ENCODE measurements at places on chromosomes 4 and X.

- peaks cover 3% of the 10 kb centered on the region for H3K27me3 ChIP-seq
- no peak overlapping the region for H3K27ac ChIP-seq
- DNase-seq, result no peak
- H3K36me3 ChIP-seq, result no peaks in the 10 kb centered on the region
- no peaks in the 10 kb centered on the region for H3K4me1 ChIP-seq
These were observed 38.7 kb downstream of the SLC4A4 start for GRCh38 chr4:71377561-71377960.

DNA sequence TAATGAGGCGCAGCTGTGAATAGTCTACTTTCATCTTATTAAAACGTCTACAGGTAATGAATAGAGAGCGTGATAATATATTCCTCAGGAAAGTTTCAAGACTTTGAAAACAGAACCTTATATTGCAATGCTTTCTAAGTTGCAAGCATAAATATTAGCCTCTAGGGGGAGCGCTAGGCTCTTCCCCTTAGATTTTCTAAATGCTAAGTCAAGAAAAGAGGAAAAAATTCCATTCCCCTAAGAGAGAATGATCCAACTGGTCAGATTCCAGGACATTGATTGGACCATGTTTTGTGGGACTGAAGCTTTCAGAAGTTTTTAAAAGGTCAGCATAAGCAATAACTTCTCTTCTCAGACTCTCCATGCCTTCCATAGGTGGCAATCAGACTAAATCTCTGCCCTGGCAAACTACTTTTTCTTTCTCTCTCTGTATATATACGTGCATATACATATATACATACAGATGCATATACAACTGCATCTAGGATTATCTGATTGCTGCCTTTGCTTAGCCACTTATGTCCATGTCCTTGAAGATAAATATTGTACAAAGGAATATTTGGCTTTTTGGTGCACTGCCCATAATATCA, 492.9 kb downstream of the INPP4B start:
- H3K36me3 ChIP-seq, result peaks cover 4% of the 10 kb centered on the region
- no peak overlapping the region for H3K27ac ChIP-seq
- no peak overlapping the region for H3K4me3 ChIP-seq
- peak; percentile 26 for DNase-seq
- no peaks in the 10 kb centered on the region for H3K27me3 ChIP-seq

DNA sequence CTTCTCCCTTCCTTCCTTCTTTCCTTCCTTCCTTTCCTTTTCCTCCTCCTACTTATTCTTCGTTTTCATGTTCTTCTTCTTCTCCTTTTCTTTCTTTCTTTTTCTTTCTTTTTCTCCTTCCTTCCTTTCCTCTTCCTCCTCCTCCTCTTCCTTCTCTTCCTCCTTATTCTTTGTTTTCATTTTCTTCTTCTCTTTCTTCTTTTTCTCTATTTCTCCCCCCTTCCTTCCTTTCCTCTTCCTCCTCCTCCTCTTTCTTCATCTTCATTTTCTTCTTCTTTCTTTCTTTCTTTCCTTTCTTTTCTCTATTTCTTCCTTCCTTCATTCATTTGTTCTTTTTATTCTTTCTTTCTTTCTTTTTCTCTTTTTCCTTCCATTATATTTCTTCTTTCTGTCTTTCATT, 671.6 kb downstream of the IQCM start:
- peaks cover 16% of the 10 kb centered on the region for H3K4me1 ChIP-seq
- DNase-seq, result no peak
- H3K27me3 ChIP-seq, result no peaks in the 10 kb centered on the region
- H3K36me3 ChIP-seq, result no peaks in the 10 kb centered on the region
- H3K27ac ChIP-seq, result no peak overlapping the region

DNA sequence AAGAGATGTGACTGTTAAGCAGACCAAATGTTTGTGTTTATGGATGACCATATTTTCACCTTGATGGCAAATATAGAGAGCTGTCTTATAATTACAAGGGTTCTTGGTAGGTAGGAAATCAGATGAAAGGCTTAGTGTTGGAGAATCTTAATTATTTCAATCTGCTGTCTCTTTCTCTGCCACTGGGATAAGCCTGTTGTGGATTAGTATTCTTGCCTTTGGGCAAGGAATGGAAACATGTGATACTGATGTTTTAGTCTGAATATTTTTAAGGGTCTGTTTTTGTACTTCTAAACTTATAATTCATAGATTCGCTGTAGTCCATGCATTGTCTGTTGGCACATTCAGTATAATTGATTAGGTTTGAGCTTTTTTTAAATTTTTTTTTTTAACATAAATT, 23.7 kb upstream of the NUDT6 start:
- H3K4me1 ChIP-seq, result no peaks in the 10 kb centered on the region
- no peak for DNase-seq
- peaks cover 3% of the 10 kb centered on the region for H3K27me3 ChIP-seq
- H3K27ac ChIP-seq, result no peak overlapping the region

- peaks cover 13% of the 10 kb centered on the region for H3K36me3 ChIP-seq
- no peak overlapping the region for H3K4me3 ChIP-seq
- no peak overlapping the region for H3K27ac ChIP-seq
- DNase-seq, result no peak
- peaks cover 8% of the 10 kb centered on the region for H3K27me3 ChIP-seq
- H3K4me1 ChIP-seq, result peaks cover 16% of the 10 kb centered on the region
These were observed 18.8 kb upstream of the FAM47E start for GRCh38 chr4:76232681-76233080.

DNA sequence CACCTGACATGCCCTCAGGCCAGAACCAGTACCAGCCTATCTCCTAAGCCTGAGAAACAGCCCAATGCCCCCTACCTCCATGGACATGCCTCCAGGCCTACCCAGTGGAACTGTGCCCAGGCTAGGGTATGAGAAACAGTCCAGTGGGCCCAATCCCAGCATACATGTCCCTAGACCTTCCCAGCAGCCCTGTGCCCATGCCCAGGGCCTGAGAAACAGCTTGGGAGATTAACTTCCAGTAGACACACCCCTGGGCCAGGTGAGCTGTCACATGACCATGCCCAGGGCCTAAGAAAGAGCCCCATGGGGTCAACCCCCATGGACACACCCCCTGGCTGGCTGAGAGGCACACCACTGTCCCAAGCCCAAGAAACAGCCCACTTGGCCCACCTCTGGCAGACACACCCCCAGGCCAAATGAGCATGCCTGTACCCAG, 78.8 kb downstream of the CBR4 start:
- H3K4me1 ChIP-seq, result no peaks in the 10 kb centered on the region
- peaks cover 89% of the 10 kb centered on the region for H3K36me3 ChIP-seq
- DNase-seq, result no peak
- H3K27ac ChIP-seq, result no peak overlapping the region

GRCh38 chr4:74357965-74358364, 7.0 kb upstream of the EREG start:
- H3K27ac ChIP-seq, result no peak overlapping the region
- H3K27me3 ChIP-seq, result peaks cover 6% of the 10 kb centered on the region
- H3K36me3 ChIP-seq, result no peaks in the 10 kb centered on the region
- no peak overlapping the region for H3K4me3 ChIP-seq
- H3K4me1 ChIP-seq, result no peaks in the 10 kb centered on the region

DNA sequence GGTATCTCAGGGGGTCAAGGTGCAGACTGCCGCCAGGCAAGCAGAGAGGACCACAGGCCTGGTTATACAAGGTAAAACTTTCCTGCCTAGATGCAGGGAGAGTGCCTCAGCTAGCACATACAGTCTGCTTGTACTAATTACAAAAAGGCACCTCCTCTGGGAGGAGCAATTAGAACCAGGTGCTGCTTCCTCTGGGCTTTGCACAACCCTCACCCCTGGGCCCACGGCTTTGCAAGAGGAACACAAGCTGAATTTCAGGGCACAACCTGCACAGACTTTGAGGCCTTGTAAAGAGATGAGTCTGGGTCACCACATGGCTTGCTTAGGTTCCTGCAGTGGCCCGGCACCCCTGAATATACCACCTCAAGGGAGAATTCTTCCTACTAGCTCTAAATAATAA, 9.2 kb upstream of the CITED1 start:
- H3K27ac ChIP-seq, result no peak overlapping the region
- no peak for DNase-seq
- H3K4me3 ChIP-seq, result no peak overlapping the region
- peaks cover 46% of the 10 kb centered on the region for H3K4me1 ChIP-seq
- no peaks in the 10 kb centered on the region for H3K36me3 ChIP-seq

DNA sequence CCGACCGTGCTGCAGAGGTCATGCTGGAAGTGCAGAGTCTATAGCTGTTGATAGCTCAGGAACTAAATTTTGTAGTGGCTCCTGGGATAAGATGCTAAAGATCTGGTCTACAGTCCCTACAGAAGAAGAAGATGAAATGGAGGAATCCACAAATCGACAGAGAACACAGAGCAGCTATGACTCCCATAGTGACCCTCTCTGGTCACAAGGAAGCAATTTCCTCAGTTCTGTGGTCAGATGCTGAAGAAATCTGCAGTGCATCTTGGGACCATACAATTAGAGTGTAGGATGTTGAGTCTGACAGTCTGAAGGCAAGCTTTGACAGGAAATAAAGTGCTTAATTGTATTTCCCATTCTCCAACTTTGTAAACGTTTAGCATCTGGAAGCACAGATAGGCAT, 8.8 kb downstream of the MANBA start:
- H3K36me3 ChIP-seq, result peaks cover 5% of the 10 kb centered on the region
- no peaks in the 10 kb centered on the region for H3K27me3 ChIP-seq
- no peak for DNase-seq

DNA sequence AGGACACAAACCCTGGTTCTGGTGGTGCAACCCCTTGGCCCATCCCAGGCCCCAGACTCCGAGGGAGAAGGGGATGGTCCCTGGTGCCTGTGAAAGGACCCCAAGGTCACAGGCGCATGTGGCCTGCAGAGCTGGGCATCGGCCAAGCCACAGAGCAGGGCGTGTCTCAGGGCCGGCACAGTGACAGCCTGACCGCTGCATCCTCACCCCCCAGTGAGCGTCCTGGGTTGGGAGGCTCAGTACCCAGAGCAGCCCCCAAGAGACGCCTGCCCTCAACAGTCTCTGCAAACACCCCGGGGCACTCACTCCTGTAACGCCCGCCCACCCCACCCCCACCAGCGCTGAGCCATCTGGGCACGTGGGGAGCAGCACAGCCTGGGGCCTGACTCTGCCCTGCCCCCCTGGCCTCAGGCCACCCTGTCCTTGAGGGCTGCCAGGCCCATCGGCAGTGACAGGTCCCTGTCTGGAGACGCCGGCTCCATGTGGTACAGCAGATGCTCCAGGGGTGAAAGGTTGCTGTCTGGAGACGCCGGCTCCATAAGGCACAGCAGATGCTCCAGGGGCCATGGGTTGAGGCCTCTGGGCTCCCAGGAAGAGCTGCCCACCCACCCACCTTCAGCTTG, 24.5 kb upstream of the CPLX1 start:
- no peak for DNase-seq
- peaks cover 9% of the 10 kb centered on the region for H3K4me1 ChIP-seq
- peaks cover 44% of the 10 kb centered on the region for H3K36me3 ChIP-seq
- no peak overlapping the region for H3K4me3 ChIP-seq

- H3K36me3 ChIP-seq, result no peaks in the 10 kb centered on the region
- no peak overlapping the region for H3K4me3 ChIP-seq
- peaks cover 4% of the 10 kb centered on the region for H3K27me3 ChIP-seq
- no peak overlapping the region for H3K27ac ChIP-seq
These were observed 22.5 kb upstream of the PTCHD1 start for GRCh38 chrX:23312136-23312535.

GRCh38 chr4:164136180-164136616, 617.7 kb upstream of the SMIM31 start:
- no peak for DNase-seq
- no peaks in the 10 kb centered on the region for H3K27me3 ChIP-seq
- peak overlapping the region; percentile 13 for H3K27ac ChIP-seq
- H3K36me3 ChIP-seq, result no peaks in the 10 kb centered on the region
- H3K4me1 ChIP-seq, result no peaks in the 10 kb centered on the region

GRCh38 chrX:102593367-102593766, 5.9 kb upstream of the ARMCX5 start:
- H3K27me3 ChIP-seq, result no peaks in the 10 kb centered on the region
- H3K4me1 ChIP-seq, result no peaks in the 10 kb centered on the region
- H3K27ac ChIP-seq, result no peak overlapping the region
- no peak overlapping the region for H3K4me3 ChIP-seq
- no peak for DNase-seq

GRCh38 chr4:48967631-48968030, 18.4 kb upstream of the CWH43 start:
- H3K4me1 ChIP-seq, result no peaks in the 10 kb centered on the region
- DNase-seq, result no peak
- H3K4me3 ChIP-seq, result no peak overlapping the region
- H3K27me3 ChIP-seq, result peaks cover 23% of the 10 kb centered on the region
- H3K27ac ChIP-seq, result no peak overlapping the region

GRCh38 chrX:139008185-139008584, 296.7 kb upstream of the FGF13 start:
- no peak overlapping the region for H3K4me3 ChIP-seq
- H3K4me1 ChIP-seq, result no peaks in the 10 kb centered on the region
- no peaks in the 10 kb centered on the region for H3K36me3 ChIP-seq

DNA sequence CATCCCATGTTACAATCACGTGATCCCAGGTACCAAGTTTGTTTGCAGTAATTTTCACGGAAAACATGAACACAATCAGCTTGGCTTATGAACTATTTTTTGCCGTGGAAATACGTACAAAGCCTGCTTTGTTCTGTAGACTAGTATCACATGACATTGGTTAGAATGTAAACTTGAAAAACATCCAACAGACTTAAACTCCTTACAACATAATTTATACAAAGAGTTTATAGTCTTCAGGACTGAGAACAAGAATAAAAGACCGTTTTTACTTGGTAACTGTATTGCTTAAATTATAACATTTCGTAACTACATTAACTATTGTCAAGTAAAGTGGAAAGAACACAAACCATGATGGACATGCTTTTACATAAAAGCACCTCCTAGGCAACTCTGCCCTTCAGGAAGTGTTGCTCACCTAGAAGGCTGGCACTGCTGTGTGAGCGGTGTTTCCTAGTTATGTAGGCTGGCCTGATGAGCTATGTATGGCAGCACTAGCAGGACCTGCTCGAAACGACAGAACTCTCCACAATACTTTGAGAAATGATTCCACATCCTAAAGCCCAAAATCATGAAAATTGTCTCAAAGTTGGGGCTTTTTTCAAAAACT, 41.8 kb upstream of the WDR1 start:
- H3K27ac ChIP-seq, result no peak overlapping the region
- DNase-seq, result no peak
- no peaks in the 10 kb centered on the region for H3K36me3 ChIP-seq
- H3K4me3 ChIP-seq, result no peak overlapping the region
- H3K27me3 ChIP-seq, result peaks cover 9% of the 10 kb centered on the region
